ENCODE measurements at places on chromosomes 7 and 10.
A peak's percentile ranks its signal among the peaks of the same experiment; 100 is the strongest.

GRCh38 chr7:156194813-156195212 is 382.6 kb upstream of the SHH start:
- DNase-seq: no peak

- peak; percentile 35 for DNase-seq
Observed at GRCh38 chr10:87864496-87865059, 1.2 kb downstream of the PTEN start.

- DNase-seq: no peak
Observed at GRCh38 chr7:5117095-5117970, 71.7 kb downstream of the RBAK start.

GRCh38 chr10:87589645-87590051 is 70.0 kb upstream of the PAPSS2 start:
- no peak for DNase-seq

- DNase-seq: peak; percentile 78
Observed at GRCh38 chr10:24891823-24892222, 60.6 kb downstream of the PRTFDC1 start.

- peak; percentile 84 for DNase-seq
Observed at GRCh38 chr7:148772297-148773089, 73.8 kb downstream of the CUL1 start.

- no peak for DNase-seq
Observed at GRCh38 chr10:104492329-104492940, 138.8 kb downstream of the CFAP58 start.

- peak; percentile 72 for DNase-seq
Observed at GRCh38 chr7:24715661-24716479, 41.4 kb downstream of the GSDME start.

GRCh38 chr10:70283445-70284399 is at the start of gene NPFFR1:
Gene NPFFR1 (minus strand): TSS chr10:70284004. CDS start chr10:70283676, 328 bp downstream.
- no peak for DNase-seq

GRCh38 chr7:132683896-132684690 is 107.8 kb upstream of the PLXNA4 start:
- DNase-seq: no peak

GRCh38 chr10:93165367-93165766 is 91.7 kb downstream of the CYP26A1 start:
- DNase-seq: no peak

GRCh38 chr7:41294556-41295454 is 408.1 kb downstream of the INHBA start:
- no peak for DNase-seq

GRCh38 chr7:100580466-100581283 is 5.3 kb downstream of the LRCH4 start:
- no peak for DNase-seq

DNA sequence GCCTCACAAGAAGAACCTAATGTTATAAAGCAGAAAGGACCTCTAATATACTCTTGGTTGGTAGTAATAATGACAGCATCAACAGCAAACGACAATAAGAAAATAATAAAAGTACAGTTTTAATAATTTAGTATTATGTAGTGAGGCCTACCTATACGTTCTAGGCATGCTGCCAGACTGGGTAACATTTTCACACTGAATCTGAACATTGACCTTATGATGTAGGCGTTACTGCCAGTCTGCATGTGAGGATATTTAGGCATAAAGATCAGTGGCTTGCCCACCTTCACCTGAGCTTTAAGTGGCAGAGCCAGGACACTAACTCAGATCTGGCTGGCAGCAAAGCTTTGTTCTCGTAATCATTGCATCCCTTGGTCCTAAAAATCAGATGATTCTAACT is 2.5 kb downstream of the FGL2 start:
- DNase-seq: no peak

- DNase-seq: no peak
Observed at GRCh38 chr10:9253121-9253520, 1198.6 kb downstream of the GATA3 start.

Data from dermis blood vessel endothelial cell (primary cell).